ENCODE measurements at places on chromosomes 1 and 21. TPM values are rescaled to one million over a fixed set of nuclear protein-coding genes. Genes with fewer than 3 reads are reported as not detected.

GRCh38 chr1:218344814-218345672, at the start of gene TGFB2:
Gene TGFB2, plus strand, starts transcription at chr1:218345336. Its CDS starts 1,366 bp downstream, at chr1:218346702.
- peak; percentile 96 for DNase-seq

DNA sequence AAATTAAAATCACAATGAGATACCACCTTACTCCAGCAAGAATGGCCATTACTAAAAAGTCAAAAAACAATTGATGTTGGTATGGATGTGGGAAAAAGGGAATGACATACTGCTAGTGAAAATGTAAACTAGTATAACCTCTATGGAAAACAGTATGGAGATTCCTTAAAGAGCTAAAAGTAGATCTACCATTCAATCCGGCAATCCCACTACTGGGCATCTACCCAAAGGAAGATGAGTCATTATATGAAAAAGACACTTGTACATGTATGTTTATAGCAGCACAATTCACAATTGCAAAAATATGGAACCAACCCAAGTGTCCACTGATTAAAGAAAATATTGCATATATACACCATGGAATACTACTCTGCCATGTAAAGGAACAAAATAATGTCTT, 37.2 kb downstream of the SUSD4 start:
- DNase-seq: no peak

DNA sequence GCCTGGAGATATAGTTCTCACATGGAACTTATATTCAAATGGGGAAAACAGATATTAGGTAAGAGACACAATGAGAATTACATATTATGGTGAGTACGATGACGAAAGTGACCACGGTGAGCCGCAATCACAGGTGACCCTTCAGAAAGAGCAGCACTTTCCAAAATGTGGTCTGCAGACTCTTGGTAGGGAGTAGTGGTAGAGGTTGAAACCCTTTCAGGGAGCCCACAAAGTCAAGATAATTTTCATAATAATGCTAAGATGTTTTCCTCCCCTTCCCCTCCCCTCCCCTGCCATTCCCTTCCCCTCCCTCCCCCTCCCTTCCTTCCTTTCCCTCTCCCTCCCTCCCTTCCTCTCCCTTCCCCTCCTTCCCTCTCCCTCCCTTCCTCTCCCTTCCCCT, 83.5 kb upstream of the AKT3 start:
- no peak for DNase-seq

GRCh38 chr1:4396551-4396950, 257.9 kb upstream of the AJAP1 start:
- no peak for DNase-seq

DNA sequence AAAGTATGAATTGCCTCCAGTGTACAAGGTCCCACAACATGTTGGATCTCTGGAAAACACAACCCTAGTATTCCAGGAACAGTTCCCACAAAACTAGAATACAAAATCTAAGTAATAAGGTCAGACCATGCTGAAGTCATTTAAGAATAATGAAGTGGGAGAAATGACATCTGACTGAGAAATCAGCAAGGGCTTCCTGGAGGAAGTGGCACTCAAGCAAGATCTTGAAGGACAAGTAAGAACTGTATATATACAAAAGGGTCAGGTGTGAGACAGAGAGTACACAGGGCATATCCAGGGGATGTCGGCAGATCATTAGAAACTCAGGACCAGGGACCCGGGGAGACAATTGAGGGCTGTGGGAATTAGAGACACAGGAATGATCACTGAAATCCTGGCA, 18.7 kb downstream of the MIS18A start:
- no peak for DNase-seq

- no peak for DNase-seq
Observed at GRCh38 chr21:41681939-41682718, 84.7 kb downstream of the RIPK4 start.

DNA sequence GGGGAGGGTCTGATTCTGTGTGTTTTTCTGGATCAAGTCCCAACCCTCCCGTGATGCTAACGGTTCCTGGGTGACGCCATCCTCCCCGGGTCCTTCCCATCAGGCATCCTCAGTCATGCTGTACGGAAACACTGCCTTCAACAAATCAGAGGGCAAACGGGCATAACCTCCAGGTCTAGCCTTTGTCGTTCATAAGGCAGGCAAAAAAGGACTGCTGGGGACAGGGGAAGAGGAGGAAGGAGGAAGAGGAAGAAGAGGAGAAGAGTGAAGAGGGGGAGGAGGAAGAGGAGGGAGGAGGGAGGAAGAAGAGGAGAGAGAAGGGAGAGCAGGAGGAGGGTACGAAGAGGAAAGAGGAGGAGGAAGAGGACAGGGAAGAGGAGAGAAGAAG, 84.4 kb downstream of the ITPKB start:
- DNase-seq: no peak

GRCh38 chr1:206685769-206686477, 1.2 kb downstream of the MAPKAPK2 start:
- DNase-seq: peak; percentile 80

The NES gene
- 590 TPM for total RNA-seq
